NCI-H2081 treated with DMSO at 0.1 percent for 48 hours (cell line): ENCODE measurements at places on chromosomes 13 and 19.

- DNase-seq: peak; percentile 33
These were observed 12.8 kb downstream of the IER2 start for GRCh38 chr19:13162724-13163608.

GRCh38 chr13:48741377-48741776 lies 87.6 kb downstream of the CYSLTR2 start:
- no peak for DNase-seq

DNA sequence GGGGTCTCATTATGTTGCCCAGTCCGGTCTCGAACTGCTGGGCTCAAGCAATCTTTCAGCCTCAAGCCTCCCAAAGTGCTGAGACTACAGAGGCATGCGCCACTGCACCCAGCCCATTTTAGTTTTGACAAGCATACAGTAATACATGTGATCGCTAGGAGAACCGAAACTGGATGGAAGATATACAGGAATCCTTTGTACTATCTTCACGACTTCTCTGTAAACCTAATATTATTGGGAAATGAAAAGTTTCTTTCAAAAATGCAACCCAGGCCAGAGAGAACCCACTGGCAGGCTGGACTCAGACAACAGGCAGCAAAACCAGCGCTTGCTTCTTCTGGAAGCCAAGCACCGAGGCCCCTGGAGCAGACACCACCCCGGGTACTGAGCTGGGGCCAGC lies 9.4 kb downstream of the C19orf12 start:
- no peak for DNase-seq

GRCh38 chr19:3073931-3074595 lies 11.8 kb upstream of the TLE5 start:
- DNase-seq: no peak

GRCh38 chr19:42301646-42302203 lies at the start of gene PRR19:
Gene PRR19, plus strand, starts transcription at chr19:42302132. Its CDS starts 7,453 bp downstream, at chr19:42309585.
- no peak for DNase-seq

GRCh38 chr19:22527554-22527953 lies 105.4 kb upstream of the ZNF98 start:
- no peak for DNase-seq

GRCh38 chr13:24763596-24764275 lies at the start of gene RNF17:
Gene RNF17, plus strand, starts transcription at chr13:24764169. Its CDS starts 35 bp downstream, at chr13:24764204.
- DNase-seq: no peak

DNA sequence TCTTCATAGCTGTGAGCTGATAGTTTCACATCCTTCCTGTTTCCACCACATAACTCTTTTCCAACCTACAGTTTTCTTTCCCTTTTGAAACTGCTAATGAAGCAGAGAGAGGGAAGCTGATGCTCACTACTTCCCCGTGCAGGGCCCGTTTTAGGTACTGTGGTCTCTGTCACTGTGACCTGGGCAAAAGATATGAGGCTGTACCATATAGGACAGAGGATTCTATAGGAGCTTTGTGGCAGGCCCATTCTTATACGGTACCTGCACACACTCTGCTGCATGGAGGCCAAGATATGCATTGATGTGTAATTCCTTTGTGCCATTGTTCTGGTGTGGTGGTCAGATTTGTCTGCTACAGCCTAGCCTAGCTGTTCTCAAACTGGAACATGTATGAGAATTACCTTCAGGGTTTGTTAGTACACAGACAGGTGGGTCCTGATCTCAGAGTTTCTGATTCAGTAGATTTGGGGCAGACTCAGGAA lies 577.3 kb downstream of the LMO7 start:
- DNase-seq: no peak

- no peak for DNase-seq
These were observed 174.3 kb downstream of the PTPRS start for GRCh38 chr19:5166262-5166661.

GRCh38 chr19:10839114-10840050 lies 3.4 kb upstream of the TMED1 start:
- DNase-seq: no peak

GRCh38 chr13:24459234-24459633 lies 53.3 kb downstream of the PARP4 start:
- DNase-seq: no peak

- DNase-seq: no peak
These were observed 665 bp downstream of the VASP start for GRCh38 chr19:45507872-45508416.

- DNase-seq: no peak
These were observed 77.9 kb downstream of the PTPRS start for GRCh38 chr19:5262721-5263120.

DNA sequence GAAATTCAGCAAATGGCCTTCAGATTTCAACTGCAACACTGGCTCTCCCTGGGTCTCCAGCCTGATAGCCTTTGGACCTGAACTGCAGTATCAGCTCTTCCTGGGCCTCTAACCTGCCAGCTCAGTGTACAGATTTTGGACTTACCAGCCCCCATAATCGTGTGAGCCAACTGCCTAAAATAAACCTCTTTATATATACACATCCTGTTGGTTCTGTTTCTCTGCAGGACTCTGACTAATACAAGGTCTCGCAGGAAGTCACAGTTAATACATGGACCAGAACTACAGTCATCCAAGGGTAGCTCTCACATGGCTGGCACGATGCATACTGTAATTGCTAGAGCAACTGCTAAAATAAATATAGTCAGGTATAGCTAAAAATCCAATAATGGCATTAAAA lies 85.1 kb downstream of the KATNAL1 start:
- DNase-seq: no peak

GRCh38 chr13:46903748-46904147 lies 6.9 kb upstream of the HTR2A start:
- DNase-seq: no peak

DNA sequence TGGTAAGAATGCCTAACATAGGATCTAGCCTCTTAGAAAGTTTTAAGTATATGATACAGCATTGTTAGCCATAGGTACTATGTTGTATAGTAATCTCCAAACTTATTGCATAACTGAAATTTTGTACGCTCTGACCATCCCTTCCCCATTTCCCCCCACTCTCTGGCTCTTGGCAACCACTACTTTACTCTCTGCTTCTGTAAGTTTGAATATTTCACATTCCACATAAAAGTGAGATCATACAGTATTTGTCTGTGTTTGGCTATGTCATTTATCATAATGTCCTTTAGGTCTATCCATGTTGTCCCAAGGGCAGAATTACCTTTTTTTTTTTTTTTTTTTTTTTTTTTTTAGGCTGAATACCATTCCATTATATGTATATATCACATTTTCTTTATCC lies 396.9 kb downstream of the DLEU7 start:
- DNase-seq: no peak

DNA sequence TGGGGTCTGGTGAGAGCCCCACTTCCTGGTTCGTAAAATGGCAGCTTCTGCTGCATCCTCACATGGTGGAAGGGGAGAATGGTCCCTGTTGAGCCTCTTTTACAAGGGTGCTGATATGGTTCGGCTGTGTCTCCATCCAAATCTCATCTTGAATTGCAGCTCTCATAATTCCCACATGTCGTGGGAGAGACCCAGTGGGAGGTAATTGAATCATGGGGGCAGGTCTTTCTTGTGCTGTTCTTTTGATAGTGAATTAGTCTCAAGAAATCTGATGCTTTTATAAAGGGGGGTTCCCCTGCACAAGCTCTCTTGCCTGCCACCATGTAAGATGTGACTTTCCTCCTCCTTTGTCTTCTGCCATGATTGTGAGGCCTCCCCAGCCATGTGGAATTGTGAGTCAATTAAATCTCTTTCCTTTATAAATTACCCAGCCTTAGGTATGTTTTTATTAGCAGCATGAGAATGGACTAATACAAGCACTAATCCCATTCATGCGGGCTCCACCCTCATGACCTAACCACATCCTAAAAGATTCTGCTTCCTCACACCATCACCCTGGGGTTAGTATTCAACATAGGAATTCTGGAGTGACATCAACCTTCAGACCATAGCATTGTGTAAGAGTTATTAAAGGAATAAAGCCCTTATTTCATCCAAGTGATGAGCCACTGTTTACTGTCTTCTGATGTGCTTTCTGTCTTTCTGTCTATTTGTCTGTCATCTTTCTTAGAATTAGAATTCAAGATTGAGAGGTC lies 159.0 kb upstream of the IRS2 start:
- DNase-seq: no peak

DNA sequence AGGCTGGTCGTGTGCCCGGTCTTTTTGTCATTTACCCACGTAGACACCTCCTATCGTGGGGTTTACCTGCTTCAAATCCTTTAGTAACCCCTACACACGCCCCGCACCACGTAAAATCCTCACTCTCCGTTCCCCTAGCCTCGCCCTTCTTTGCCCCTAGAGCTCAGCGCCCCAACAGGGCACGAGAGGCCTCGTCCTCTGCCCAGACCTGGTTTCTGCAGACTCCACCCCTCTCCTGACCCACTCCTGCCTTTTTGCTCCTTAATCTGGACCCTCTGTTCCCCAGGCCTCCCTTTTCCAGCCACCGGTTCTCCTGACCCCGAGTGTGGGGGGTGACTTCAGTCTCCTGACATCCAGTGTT lies 412 bp downstream of the ZNF528 start:
- DNase-seq: no peak

DNA sequence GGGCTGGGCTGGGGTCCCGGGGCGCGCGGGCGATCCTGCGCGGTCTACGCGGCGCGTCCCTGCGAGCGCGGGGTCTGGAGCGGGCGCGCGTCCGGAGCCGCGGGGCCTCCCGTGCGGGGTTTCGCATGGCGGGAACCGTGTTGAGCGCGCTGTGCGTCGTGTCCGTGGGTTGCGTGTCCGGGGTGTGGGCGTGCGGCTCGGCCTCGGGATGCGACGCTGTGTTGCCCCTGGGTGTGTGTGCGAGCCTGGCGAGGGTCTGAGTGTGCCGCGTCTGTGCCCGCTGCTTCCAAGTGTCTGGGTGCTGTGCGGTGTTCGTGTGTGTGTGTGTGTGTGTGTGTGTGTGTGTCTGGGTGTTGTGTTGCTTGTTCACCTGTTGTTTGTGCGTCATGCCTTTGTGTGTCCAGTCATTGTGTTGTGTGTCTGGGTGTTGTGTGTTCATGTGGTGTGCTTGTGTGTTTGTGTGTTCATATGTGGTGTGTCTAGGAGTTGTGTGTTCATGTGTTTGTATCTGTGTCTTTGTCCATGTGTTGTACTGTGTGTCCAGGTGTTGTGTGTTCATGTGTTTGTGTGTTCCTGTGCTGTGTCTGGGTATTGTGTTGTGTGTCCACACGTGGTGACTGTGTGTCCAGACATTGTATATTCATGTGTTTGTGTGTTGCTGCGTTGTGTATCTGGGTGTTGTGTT lies 552 bp downstream of the PLK5 start:
- DNase-seq: no peak

GRCh38 chr13:111864566-111864965 lies 202.4 kb upstream of the SOX1 start:
- DNase-seq: no peak

DNA sequence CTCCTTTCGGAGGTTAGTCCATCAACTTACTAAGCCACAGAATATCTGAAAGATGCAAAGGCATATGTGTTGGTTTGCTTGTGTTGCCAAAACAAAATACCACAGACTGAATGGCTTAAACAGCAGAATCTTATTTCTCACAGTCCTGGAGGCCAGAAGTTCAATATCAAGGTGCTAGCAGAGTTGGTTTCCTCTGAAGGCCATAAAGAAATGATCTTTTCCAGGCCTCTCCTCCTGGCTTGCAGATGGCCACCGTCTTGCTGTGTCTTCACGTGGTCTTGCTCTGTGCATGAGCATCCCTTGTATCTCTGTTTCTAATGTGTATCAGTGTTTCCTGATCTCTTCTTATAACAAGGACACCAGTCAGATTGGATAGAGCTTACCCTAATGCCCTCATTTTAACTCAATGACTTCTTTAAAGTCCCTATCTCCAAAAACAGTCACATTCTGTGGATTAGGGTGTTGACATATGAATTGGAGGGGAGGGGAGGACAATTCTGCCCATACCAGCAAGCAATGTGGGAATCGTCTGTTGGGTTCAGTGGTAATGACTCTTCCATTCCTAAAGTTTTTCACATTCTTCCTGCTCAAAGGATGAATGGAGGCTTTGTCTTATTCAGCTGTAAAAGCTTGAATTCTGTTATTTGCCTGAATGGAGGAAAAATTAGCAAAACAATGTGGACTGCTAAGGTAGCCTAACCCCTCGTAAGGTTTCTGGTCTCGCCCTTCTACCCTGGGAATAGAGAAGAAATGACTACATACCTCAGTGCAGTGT lies 715.7 kb downstream of the DIAPH3 start:
- DNase-seq: no peak

- DNase-seq: no peak
These were observed 562.1 kb downstream of the TBC1D4 start for GRCh38 chr13:74919914-74920313.

GRCh38 chr19:57465680-57466381 lies 8.9 kb upstream of the VN1R1 start:
- DNase-seq: no peak

GRCh38 chr13:113437408-113438010 lies 15.8 kb downstream of the ADPRHL1 start:
- no peak for DNase-seq

DNA sequence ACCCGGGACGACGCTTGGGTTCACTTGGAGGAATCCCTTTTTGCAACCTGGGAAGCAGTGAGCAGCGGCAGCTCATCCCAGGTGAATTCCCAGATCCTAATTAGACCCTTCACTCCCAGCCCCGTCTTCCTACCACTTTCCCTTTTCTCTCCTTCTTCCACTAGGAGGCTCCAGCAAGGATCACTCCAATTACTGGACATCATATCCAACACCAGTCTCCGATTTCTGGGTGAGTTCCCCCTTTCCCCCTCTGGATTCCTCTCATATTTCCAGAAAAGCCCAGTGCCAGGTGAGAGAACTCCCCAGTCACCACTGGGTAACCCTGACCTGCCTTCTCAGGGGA lies 17.1 kb upstream of the ZSCAN4 start:
- DNase-seq: no peak

GRCh38 chr13:95604556-95604915 lies 40.0 kb downstream of the DZIP1 start:
- DNase-seq: no peak

DNA sequence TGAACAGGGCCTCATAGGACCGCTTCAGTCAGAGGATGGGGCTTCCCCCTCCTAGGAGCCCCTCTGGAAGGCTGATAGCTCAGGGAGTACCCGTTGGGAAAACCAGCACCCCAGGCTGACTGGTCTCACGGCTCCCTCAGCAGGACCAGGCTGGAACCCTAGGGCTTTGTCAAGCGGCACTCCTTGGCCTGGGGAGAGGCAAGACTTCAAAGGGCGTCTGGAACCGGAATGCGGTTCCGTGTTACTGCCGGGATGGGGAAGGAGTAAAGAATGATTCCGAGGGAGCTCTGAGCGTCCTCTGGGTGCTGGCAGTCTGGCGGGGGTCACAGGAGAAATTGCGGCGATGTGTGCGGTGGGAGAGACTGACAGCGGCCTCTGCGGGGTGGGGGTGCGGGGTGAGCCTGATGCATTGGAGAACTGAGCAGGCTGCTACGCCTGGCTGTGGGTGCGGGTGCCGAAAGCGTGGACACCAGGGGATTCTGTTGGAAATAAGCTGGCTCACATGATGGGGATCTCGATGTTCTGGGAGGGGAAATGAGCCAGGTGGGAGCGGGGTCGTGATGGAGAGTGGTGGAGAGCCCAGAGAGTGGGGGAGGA lies 1.9 kb downstream of the COX6B2 start:
- no peak for DNase-seq

DNA sequence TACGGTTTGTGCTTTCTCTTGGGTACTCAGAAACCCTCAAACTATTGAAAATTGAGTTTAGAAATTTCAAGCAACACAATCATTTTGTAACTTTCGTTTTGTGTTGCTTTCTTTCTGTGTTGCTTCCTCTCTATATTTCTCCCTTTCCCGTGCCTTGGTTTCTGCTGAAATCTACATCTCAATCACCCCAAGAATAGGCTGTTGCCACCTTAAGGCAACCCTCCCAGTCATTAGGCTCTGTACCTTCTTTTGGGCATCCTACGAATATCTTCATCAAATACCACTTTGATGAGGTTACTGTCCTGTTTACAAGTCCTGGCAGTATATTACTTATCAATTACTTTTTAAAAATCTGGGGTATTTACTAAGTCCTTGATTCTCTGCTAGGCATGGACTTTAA lies 621.6 kb downstream of the GPC6 start:
- DNase-seq: no peak
